Stimulated activated CD8-positive, alpha-beta memory T cell treated with anti-CD3 and anti-CD28 coated beads, Interleukin-4, amount 100 ng/mL, for 48 hours (primary cell): ENCODE measurements at places on chromosomes 11 and 22.

GRCh38 chr11:122137078-122137793 lies 21.2 kb upstream of the BLID start:
- no peak for DNase-seq

- peak; percentile 88 for DNase-seq
These were observed 2.6 kb upstream of the GCAT start for GRCh38 chr22:37804881-37805809.

- DNase-seq: no peak
These were observed 58.3 kb upstream of the SORL1 start for GRCh38 chr11:121393855-121394254.

- DNase-seq: no peak
These were observed 2.8 kb upstream of the MPPED1 start for GRCh38 chr22:43409046-43409445.

DNA sequence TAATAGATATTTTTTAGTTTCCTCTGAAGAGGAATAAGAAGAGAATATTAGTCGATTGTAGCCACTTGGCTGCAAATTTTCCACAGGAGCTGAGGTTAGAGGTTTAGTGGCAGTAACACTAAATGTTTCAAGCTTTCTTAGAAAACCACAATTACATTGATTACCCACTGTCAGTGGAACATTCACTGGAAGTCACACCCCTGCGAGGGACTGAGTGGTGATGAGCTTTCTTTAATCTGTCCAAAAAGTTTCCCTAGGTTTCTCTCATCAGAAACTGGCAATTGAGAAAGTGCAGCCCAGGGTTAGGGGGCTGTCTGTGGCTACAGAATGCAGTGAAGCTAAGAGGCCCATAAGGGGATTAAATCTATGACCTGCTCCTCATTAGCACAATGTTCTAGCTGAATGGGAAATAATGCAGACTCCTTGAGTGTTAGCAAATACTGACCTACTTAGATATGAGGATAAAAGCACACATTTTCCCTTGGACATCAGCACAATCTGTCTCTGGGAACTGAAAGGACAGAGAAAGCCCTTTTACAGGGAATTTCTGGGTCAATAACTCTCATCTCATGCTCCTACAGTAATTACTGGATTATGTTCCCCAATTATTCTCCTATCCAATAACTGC lies 189.5 kb downstream of the FAM76B start:
- DNase-seq: peak; percentile 33

- peak; percentile 43 for DNase-seq
These were observed 82.3 kb downstream of the RCN1 start for GRCh38 chr11:32172848-32173834.

DNA sequence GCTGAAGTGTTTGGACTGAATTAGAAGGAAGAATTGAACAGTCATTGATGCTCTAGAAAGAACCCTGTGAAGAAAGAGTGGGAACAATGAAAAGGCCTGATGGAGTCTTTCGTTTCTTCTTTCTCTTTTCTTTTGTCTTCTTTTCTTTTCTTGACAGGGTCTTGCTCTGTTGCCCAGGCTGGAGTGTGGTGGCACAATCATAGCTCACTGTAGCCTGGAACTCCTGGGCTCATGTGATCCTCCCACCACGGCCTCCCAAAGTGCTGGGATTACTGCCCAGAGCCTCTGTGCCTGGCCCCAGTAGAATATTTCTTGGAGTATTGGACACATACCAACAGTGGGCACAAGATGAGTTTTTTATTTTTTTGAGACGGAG lies 1.1 kb downstream of the FEN1 start:
- DNase-seq: no peak
